ENCODE measurements at places on chromosomes 3 and 15. TPM values are rescaled to one million over a fixed set of nuclear protein-coding genes. Genes with fewer than 3 reads are reported as not detected.

ZNF106 gene
- 44.7 TPM for total RNA-seq

GOLGA6D gene
- not detected for total RNA-seq

FGF7 gene
- 0.08 TPM for total RNA-seq

DYNLT2B gene
- 3.5 TPM for total RNA-seq

ASB14 gene
- total RNA-seq = not detected

IL17RE gene
- total RNA-seq = 0.38 TPM

GRAMD2A gene
- not detected for total RNA-seq

UBAP1L gene
- total RNA-seq = 17.1 TPM

BHLHE40 gene
- 383 TPM for total RNA-seq

SCG3 gene
- not detected for total RNA-seq

HLTF gene
- total RNA-seq = 11.5 TPM

TMEM40 gene
- total RNA-seq = 1.1 TPM

TCAIM gene
- 19.5 TPM for total RNA-seq

IL5RA gene
- not detected for total RNA-seq

C3orf52 gene
- 2.0 TPM for total RNA-seq

FOXB1 gene
- total RNA-seq = not detected

LOXL1 gene
- total RNA-seq = 1.0 TPM

ACKR4 gene
- 0.16 TPM for total RNA-seq

SERINC4 gene
- 0.30 TPM for total RNA-seq

NEK11 gene
- 9.0 TPM for total RNA-seq

C3orf20 gene
- 0.31 TPM for total RNA-seq

LRRC2 gene
- total RNA-seq = 0.35 TPM

FOXL2 gene
- total RNA-seq = not detected

SLC9A9 gene
- total RNA-seq = 13.8 TPM

HTR3E gene
- not detected for total RNA-seq

ISLR gene
- total RNA-seq = not detected

FBXL22 gene
- total RNA-seq = 1.6 TPM

CFAP44 gene
- total RNA-seq = 8.2 TPM

UCN2 gene
- total RNA-seq = not detected

ERICH6 gene
- total RNA-seq = 1.4 TPM

CCDC54 gene
- total RNA-seq = not detected

OXTR gene
- total RNA-seq = 0.05 TPM

SLC6A20 gene
- total RNA-seq = not detected

IL16 gene
- 130 TPM for total RNA-seq

SMAD6 gene
- 0.27 TPM for total RNA-seq

IREB2 gene
- 67.6 TPM for total RNA-seq

TRPM1 gene
- not detected for total RNA-seq

TNNC1 gene
- total RNA-seq = 3.5 TPM

SPATA12 gene
- not detected for total RNA-seq

ACTR8 gene
- total RNA-seq = 22.9 TPM

ARPP21 gene
- total RNA-seq = not detected

POC1A gene
- total RNA-seq = 1.3 TPM

All from naive thymus-derived CD4-positive, alpha-beta T cell (primary cell).